ENCODE measurements at places on chromosomes 4 and X. TPM values are rescaled to one million over a fixed set of nuclear protein-coding genes. Genes with fewer than 3 reads are reported as not detected.

DNA sequence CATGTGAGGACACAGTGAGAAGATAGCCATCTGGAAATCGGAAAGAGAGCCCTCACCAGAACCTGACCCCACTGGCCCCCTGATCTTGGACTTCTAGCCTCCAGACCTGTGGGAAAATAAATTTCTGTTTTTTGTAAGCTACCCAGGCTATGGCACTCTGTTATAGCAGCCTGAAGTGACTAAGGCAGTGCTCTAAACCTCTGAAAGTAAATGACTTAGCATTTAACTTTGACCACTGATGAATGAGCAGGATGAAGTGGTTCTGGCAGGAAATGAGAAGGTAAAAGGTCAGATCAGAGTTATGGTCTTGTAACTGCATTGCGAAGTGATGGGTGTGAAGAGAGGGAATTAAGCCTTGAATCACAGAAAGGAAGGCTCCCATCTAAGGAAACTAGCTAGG lies 17.0 kb downstream of the GPAT3 start:
- no peaks in the 10 kb centered on the region for H3K4me1 ChIP-seq
- no peak for DNase-seq
- no peak overlapping the region for H3K4me3 ChIP-seq

GRCh38 chr4:130233377-130234047 lies 1137.6 kb downstream of the C4orf33 start:
- no peaks in the 10 kb centered on the region for H3K36me3 ChIP-seq
- H3K27ac ChIP-seq: no peak overlapping the region
- no peaks in the 10 kb centered on the region for H3K4me1 ChIP-seq

DNA sequence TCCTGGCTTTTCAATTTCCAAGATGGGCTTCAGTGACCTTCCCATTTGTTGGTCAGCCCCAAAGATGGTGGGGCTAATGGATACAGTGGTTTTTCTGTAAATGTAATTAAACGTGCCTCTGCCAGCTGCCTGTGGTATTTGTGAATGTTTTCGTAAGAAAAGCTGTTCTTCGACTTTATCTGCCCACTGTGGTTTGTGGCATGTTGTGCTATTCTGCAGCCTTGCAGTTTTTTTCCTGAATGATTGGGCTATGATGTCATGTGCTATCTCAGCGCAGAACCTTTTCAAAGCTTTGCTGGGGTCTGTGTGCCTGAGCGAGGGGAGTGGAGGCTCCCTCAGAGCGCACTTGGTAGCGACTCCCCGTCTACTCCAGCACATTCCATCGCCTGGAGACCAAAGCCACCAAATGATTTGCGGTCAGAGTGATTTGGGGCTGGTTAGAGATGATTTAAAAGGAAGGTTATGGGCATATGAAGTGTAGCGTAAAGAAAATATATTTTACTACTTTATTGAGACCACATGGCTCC lies 137.5 kb downstream of the PALLD start:
- DNase-seq: no peak
- H3K4me1 ChIP-seq: peaks cover 2% of the 10 kb centered on the region
- H3K4me3 ChIP-seq: no peak overlapping the region
- H3K27ac ChIP-seq: no peak overlapping the region

GRCh38 chr4:8534129-8534528 lies 46.1 kb upstream of the GPR78 start:
- H3K4me3 ChIP-seq: peak overlapping the region; percentile 42
- H3K4me1 ChIP-seq: peaks cover 4% of the 10 kb centered on the region
- no peaks in the 10 kb centered on the region for H3K27me3 ChIP-seq
- peaks cover 7% of the 10 kb centered on the region for H3K36me3 ChIP-seq

DNA sequence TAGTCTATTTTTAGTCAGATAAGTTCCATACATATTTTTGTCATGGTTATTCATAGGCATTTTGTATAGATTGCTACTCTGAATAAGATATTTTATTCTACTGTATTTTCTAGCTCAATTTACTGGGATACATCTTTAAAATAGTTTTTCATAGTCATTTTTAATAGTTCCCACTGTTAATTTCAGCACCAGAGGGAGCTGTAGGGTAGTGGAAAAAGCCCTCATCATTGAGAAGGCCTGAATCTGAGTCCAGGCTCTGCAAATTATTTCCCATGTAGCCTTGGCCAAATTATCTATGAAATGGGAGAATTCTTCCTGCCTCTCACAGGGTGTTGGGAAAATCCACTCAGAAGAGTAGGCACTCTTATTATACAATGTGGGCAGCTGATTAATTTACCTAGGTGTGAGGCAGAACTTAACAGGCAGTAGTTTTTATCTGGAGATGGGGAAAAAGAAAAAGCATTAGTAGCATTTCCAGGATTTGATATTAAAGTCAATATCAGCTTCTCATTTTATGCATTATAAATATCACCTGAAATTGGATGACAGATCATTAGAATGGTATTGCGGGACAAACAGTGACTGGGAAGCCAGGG lies 102.9 kb upstream of the PAQR3 start:
- no peaks in the 10 kb centered on the region for H3K27me3 ChIP-seq
- no peak overlapping the region for H3K4me3 ChIP-seq
- no peak for DNase-seq
- H3K36me3 ChIP-seq: no peaks in the 10 kb centered on the region
- H3K4me1 ChIP-seq: no peaks in the 10 kb centered on the region

- DNase-seq: no peak
- H3K4me1 ChIP-seq: no peaks in the 10 kb centered on the region
- no peaks in the 10 kb centered on the region for H3K27me3 ChIP-seq
- H3K36me3 ChIP-seq: no peaks in the 10 kb centered on the region
- H3K27ac ChIP-seq: no peak overlapping the region
These were observed 1028.4 kb upstream of the INTU start for GRCh38 chr4:126604268-126604867.

DNA sequence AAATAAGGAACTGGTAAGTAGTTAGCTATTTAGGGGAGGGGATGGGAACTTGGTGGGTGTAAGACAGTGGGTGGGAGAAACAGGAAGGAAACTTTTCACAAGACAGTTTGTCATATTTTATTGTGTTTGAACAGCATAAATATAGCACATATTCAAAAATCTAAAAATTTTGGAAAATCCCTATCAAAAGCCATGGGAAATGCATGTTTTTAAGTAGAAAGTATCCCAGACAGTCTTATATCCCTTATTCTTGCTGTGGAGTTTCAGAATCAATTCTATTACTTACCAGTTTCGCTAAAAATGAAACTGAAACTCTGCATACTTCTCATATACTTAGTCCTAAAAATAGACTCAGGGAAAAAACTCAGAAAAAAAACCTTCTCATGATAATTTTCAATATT lies 22.3 kb upstream of the RASGEF1B start:
- H3K36me3 ChIP-seq: peaks cover 4% of the 10 kb centered on the region
- no peak for DNase-seq
- H3K27me3 ChIP-seq: no peaks in the 10 kb centered on the region
- H3K4me3 ChIP-seq: no peak overlapping the region

DNA sequence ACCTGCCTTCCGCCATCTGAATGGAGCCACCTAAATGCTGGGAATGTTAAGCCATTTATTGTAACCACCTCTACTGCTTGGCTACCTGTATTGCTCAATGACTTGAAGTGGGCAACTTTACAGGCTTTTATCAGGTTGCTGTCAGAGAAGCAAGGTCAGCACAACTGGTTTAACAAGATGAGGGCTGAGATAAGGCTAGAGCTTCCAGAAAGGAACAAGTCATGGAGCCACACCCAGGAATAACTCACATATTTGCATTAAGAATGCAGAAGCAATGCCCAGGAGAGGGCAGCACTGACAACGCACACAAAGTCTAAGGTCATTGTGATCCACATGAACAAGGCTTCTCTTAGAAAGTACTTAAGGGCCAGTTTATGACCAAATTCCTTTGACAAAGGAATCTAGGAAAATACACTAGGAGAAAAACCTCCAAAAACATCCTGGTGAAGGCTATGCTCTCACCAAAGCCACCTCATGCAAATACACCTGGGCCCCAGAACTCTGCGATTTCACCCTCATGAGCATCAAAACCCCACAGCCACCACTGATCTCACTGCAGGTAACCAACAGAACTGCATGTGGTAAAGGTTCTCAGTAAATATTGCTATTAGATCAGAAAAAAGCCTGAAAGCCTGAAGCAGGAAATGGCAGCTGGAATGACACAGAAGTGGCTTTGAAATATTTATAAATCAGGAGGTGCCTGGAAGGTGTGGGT lies 15.0 kb upstream of the STS start:
- H3K36me3 ChIP-seq: no peaks in the 10 kb centered on the region
- H3K4me1 ChIP-seq: peaks cover 8% of the 10 kb centered on the region
- no peaks in the 10 kb centered on the region for H3K27me3 ChIP-seq
- no peak overlapping the region for H3K4me3 ChIP-seq
- DNase-seq: peak; percentile 65

GRCh38 chrX:1411326-1411725 lies 19.4 kb upstream of the SLC25A6 start:
- no peak for DNase-seq
- no peak overlapping the region for H3K27ac ChIP-seq
- H3K4me3 ChIP-seq: no peak overlapping the region
- no peaks in the 10 kb centered on the region for H3K4me1 ChIP-seq
- H3K27me3 ChIP-seq: no peaks in the 10 kb centered on the region

GRCh38 chr4:176856421-176856820 lies 63.7 kb upstream of the VEGFC start:
- H3K4me1 ChIP-seq: no peaks in the 10 kb centered on the region
- H3K27ac ChIP-seq: no peak overlapping the region
- no peak for DNase-seq
- H3K27me3 ChIP-seq: no peaks in the 10 kb centered on the region
- no peak overlapping the region for H3K4me3 ChIP-seq

DNA sequence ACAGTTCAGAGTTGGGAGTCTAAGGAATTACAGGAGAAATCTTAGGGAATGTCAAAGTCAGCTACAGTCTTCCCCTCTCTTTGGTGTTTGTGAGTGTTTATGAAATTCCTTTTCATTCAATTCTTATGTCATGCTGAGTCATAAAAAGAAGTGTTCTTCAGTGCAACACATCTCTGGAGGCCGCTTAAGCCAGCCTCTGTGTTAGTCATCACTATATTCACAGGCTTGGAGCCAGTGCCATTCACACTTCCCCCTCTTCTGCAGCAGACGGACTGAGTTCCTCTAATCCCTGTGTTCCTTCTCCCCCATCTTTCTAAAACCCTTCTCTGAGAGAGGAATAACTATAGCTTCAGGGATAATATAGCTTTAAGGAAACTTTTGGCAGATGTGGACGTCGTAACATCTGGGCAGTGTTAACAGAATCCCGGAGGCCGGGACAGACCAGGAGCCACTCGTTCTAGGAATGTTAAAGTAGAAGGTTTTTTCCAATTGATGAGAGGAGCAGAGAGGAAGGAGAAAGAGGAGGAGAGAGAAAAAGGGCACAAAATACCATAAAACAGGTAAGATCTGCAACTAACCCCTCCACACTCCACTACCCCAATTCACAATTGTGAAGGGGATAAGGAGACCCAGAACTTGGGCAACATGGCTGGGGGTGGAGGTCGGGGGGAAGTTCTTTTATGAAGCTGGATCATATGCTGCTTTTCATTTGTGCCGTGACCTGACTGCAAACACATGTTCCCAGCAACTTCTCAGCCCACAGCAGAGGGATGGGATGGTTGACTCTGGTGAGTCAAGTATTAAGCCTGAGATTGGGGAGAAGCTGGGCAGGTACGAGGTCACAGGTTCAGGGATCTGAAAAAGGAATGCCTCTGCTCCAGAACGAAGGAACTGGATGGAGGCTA lies at the start of gene SRPX2:
TSS of gene SRPX2 (plus strand) at position 244 of the 905 bp plus-strand sequence. CDS start 2,124 bp downstream, outside the sequence.
- H3K27me3 ChIP-seq: no peaks in the 10 kb centered on the region
- no peak for DNase-seq
- no peaks in the 10 kb centered on the region for H3K36me3 ChIP-seq
- no peak within 1 kb of the TSS for H3K27ac ChIP-seq
- H3K4me3 ChIP-seq: no peak within 1 kb of the TSS
- peaks cover 3% of the 10 kb centered on the region for H3K4me1 ChIP-seq

- H3K4me3 ChIP-seq: no peak overlapping the region
- no peaks in the 10 kb centered on the region for H3K27me3 ChIP-seq
- no peaks in the 10 kb centered on the region for H3K4me1 ChIP-seq
- DNase-seq: no peak
- H3K36me3 ChIP-seq: peaks cover 6% of the 10 kb centered on the region
These were observed 229.2 kb downstream of the GBA3 start for GRCh38 chr4:22921936-22922335.

- H3K36me3 ChIP-seq: no peaks in the 10 kb centered on the region
- no peaks in the 10 kb centered on the region for H3K4me1 ChIP-seq
- no peak overlapping the region for H3K27ac ChIP-seq
- no peak overlapping the region for H3K4me3 ChIP-seq
These were observed 64.2 kb upstream of the MAP3K15 start for GRCh38 chrX:19579485-19579884.

- H3K27ac ChIP-seq: no peak overlapping the region
- H3K4me3 ChIP-seq: no peak overlapping the region
- no peaks in the 10 kb centered on the region for H3K4me1 ChIP-seq
- no peak for DNase-seq
- no peaks in the 10 kb centered on the region for H3K27me3 ChIP-seq
These were observed 64.9 kb downstream of the DOCK11 start for GRCh38 chrX:118560489-118560888.

- no peak for DNase-seq
- H3K27me3 ChIP-seq: no peaks in the 10 kb centered on the region
- H3K4me1 ChIP-seq: no peaks in the 10 kb centered on the region
- H3K4me3 ChIP-seq: no peak overlapping the region
- H3K27ac ChIP-seq: no peak overlapping the region
These were observed 681 bp downstream of the EXOC1 start for GRCh38 chr4:55854129-55854528.

DNA sequence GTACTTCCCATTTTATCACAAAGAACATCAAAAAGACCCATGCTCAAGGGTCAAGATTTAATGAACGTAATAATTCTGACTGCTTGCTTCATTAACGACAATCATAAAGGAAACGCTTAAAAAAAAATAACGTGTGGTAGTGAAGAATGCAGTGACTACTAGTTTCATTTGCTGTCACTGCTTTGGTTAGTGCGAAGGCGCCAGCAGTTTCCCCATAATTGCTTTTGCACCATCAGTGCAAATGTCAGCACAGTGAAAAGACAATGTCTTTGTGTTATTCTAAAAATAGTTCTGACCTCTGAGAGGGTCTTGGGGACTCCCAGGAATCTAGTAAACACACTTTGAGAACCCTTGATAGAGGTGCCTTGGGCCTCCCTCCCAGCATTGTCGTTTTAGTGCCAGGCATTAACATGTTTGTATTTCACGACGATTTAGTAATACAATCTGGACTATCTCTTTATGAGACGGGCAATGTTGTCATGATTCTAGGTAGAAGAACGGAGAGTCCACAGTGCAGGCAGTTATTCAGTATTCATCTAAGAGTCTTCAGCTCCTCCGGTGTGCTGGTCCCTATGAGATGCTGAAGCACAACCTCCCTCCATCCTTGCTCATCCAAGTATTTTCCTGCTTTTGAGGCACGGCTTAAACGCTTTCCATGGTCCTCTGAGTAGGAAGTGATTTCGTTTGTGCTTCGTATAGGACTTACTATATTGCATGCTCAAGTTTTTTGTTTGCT lies 71.0 kb downstream of the AFF1 start:
- peak overlapping the region; percentile 8 for H3K27ac ChIP-seq
- H3K4me3 ChIP-seq: peak overlapping the region; percentile 96
- DNase-seq: no peak
- H3K27me3 ChIP-seq: no peaks in the 10 kb centered on the region

VSIG1 gene
- 0.42 TPM for total RNA-seq

ITIH6 gene
- not detected for total RNA-seq

CMC4 gene
- total RNA-seq: 7.2 TPM

TLR6 gene
- 0.07 TPM for total RNA-seq

SOX3 gene
- total RNA-seq: 8.5 TPM

IL21 gene
- not detected for total RNA-seq

CT45A10 gene
- not detected for total RNA-seq

TCEAL5 gene
- total RNA-seq: not detected

UGT2B11 gene
- not detected for total RNA-seq

GIMD1 gene
- total RNA-seq: not detected

CLTRN gene
- total RNA-seq: 1.8 TPM

Data from H9 (cell line).